ENCODE measurements at places on chromosomes 13 and 19. TPM values are rescaled to one million over a fixed set of nuclear protein-coding genes. Genes with fewer than 3 reads are reported as not detected.

DNA sequence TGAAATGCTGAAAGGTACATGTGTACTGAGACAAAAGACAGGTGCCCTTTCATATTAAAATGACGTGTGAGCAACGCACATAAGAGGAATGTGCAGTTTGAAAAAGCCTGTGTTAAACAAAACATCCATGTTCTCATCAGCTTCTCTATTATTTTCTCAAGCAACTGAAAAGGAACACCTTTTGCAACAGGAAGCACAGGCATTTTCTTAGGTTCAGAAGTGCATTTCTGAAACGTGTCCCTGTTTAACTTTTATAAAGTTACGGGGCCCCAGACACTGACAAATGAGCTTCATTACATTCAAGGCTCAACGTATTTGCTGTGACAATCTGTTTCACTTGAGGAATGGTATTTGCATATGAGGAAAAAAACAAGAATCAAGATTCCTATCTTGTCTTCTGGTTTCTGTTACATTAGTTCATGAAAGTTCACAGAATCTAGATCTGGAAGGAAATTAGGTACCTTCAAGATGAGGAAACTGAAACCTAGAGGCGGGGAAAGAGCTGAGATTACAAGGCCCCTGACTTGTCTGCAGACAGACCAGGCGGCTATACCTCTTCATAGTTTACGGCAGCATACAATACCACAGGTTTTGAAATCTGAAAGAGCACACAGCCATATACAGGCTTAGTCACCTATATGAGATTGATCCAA, 431.7 kb downstream of the KLF12 start:
- DNase-seq, result peak; percentile 22

GRCh38 chr13:106874323-106874722, 306.4 kb upstream of the ARGLU1 start:
- no peak for DNase-seq

- DNase-seq, result peak; percentile 56
Observed at GRCh38 chr13:35720690-35721554, 244.4 kb upstream of the MAB21L1 start.

DNA sequence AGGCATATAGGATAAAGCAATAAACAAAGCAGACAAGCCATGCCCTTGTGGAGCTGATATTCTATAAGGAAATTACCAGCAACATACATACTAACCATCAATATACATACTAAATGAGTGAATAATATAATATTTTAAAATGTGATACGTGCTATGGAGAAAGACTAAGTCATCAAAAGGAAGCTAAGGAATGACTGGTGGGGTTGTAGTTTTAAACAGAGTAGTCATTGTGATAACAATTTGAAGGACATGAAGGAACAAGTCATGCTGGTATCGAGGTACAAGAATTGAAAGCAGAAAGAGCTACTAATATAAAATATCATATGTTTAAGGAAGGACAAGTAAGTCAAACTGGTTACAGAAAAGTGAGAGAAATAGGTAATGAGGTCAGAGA, 894.9 kb upstream of the PCDH9 start:
- DNase-seq, result no peak

DNA sequence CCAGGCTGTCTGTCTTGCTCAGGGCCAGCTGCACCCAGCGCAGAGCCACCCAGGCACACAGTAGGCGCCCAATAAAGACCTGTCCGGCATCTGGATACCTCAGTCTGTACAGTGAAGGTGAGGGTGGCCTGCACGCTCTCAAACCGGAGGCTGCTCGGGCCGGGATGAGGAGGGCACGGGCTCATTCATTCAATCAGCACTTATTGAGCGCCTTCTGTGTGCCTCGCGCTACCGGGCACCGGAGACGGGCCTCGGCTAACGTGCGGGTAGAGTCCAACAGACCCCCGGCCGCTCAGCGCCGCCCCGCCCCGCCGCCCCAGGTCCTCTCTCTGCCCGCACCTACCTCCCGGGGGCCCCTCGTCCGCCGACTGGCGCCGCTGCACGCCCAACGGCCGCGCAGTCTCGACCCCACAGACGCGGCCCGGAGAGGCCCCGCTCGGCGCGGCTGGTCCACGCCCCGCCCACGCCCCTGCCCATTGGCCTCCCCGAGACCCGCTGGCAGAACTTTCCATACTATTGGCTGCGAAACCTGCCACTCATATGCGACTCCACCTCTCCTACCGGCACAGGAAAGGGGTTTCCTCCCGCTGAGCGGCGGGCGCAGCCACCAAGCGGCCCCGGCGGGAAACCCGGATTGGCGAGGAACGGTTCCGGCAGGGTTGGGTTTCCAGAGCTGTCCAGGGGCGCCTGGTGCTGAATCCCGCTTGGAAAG, at the start of gene SLC39A3:
Gene SLC39A3 (minus strand): TSS at position 416 of the 712 bp plus-strand sequence. CDS start 2,760 bp downstream, outside the sequence.
- peak; percentile 100 for DNase-seq

- no peak for DNase-seq
Observed at GRCh38 chr13:31670831-31671617, 68.3 kb upstream of the RXFP2 start.

- DNase-seq, result no peak
Observed at GRCh38 chr13:50074843-50075242, 59.6 kb downstream of the KCNRG start.

GRCh38 chr19:44735011-44735410, 13.5 kb upstream of the BCL3 start:
- DNase-seq, result no peak

- no peak for DNase-seq
Observed at GRCh38 chr13:51118809-51119431, 7.8 kb upstream of the C13orf42 start.

DNA sequence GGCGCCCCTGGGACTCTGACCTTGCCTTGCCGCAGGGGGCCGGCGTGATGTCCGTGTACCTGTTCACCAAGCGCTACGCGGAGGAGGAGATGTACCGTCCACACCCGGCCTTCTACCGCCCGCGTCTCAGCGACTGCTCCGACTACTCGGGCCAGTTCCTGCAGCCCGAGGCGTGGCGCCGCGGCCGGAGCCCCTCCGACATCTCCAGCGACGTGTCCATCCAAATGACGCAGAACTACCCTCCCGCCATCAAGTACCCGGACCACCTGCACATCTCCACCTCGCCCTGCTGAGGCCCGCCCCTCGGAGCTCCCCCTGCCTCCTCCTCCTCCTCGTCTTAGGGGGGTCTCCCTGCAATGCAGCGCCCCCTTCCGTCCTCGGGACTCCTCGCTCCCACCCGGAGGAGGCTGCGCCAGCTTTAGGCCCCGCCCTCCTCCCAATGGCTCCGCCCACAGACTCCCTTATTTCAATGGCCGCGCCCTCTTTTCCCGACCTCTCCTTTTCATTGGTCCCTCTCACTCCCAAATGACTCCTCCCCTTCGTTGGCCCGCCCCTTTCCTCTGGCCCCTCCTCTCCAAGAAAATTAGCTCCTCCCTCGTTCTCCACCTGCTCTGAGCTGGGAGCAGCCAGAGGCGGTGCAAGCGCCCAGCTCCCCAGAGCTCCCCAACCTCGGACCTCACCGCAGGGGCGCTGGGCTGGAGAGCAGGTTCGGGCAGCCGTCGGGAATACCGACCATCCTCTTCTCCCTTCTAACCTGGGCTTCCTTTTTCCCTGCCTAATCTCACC, 20.5 kb upstream of the CACNG8 start:
- DNase-seq, result no peak

GRCh38 chr19:46393456-46394401, 19.6 kb downstream of the CCDC8 start:
- no peak for DNase-seq

- no peak for DNase-seq
Observed at GRCh38 chr13:30971575-30971974, 39.1 kb downstream of the TEX26 start.

GRCh38 chr19:55635334-55635717, 5.5 kb upstream of the ZNF580 start:
- DNase-seq, result no peak

DNA sequence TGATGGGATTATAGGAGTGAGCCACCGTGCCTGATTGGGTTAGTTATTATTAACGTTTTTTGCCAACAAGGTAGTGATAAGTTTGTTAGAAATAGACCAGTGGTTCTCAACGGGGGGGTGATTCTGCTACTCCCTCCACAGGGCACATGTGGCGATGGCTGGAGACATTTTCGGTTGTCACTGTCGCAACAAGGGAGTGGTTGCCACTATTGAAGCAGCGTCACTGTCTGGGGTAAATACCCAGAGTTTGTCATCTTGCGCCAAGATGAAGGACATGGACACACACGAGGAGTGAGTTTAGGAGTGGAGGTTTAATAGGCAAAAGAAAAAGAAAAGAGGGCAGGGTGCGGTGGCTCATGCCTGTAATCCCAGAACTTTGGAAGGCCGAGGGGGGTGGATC, 18.9 kb downstream of the ADGRE3 start:
- no peak for DNase-seq

DNA sequence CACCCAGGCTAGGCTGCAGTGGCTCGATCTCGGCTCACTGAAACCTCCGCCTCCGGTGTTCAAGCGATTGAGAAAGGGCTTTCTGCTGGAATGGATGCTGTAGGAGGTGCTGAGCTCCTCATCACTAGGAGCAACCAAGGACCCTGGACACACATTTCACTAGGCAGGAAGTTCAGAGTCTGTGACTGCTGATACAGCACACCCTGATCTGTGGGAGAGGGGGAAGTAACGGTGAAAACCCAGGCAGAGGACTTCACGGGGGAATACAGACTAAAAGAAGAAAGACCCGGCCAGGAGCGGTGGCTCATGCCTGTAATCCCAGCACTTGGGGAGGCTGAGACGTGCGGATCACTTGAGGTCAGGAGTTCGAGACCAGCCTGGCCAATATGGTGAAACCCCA, 11.9 kb upstream of the NOTCH3 start:
- DNase-seq, result no peak

- DNase-seq, result peak; percentile 79
Observed at GRCh38 chr19:55080968-55081769, 5.5 kb downstream of the EPS8L1 start.

The ZNF285 gene
- total RNA-seq, result 2.4 TPM

The IGSF23 gene
- not detected for total RNA-seq

DNA sequence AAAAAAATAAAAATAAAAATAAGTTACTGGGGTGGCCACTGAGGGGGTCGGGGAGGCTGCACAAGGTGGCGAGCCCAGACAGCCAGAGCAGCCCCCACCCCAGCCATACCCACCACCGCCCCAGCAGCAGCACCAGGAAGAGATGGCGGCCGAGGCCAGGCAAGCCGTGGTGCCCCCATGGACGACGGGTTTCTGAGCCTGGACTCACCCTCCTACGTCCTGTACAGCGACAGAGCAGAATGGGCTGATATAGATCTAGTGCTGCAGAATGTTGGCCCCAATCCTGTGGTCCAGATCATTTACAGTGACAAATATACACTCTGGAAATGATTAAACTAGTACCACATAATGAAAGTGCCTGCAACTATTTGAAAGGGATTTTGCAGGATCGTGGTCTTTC, 71.6 kb upstream of the ZDHHC20 start:
- DNase-seq, result no peak
